ENCODE measurements at places on chromosomes 3 and 15. TPM values are rescaled to one million over a fixed set of nuclear protein-coding genes. Genes with fewer than 3 reads are reported as not detected.
A peak's percentile ranks its signal among the peaks of the same experiment; 100 is the strongest.

DNA sequence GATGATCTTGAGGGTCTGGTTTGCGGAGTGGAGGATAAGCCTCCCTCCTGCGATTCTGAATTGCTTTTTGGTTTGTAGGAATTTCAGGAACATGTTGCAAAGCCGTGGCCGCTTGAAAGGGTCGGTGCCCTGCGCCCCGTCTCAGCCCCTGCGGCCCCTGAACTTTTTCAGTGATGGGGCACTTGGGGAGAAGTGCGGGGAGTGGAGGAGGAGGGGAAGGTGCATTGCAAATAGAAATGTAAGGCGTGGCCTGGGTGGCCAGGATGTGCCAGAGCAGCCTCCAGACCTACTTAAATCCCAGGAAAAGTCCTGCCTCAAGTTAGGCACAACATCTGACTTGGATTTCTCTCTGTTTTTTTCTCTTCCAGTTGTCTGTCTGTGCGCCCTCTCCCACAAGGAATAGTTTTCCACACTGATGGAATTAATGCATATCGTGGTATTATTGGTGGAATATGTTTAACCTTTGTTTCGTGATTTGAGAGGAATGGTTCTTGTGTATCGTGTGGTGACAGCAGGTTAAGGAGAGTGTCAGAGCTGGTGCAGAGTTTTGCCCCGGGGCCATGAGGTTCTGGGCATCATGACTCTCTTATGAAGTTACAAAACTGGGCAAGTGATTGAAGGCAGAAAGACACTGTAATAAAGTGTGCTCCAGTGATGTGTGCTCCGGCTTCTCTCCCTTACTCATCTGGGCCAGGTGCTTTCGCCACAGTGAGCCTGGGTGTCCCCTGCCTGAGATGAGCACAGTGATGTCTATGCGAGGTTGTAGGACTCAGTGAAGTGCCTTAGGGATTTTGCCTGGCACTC lies 153.8 kb downstream of the PGPEP1L start:
- DNase-seq: no peak

The THBS1 gene
- 46.5 TPM for polyA plus RNA-seq

- DNase-seq: no peak
These were observed 145.7 kb upstream of the CTDSPL start for GRCh38 chr3:37715976-37716375.

DNA sequence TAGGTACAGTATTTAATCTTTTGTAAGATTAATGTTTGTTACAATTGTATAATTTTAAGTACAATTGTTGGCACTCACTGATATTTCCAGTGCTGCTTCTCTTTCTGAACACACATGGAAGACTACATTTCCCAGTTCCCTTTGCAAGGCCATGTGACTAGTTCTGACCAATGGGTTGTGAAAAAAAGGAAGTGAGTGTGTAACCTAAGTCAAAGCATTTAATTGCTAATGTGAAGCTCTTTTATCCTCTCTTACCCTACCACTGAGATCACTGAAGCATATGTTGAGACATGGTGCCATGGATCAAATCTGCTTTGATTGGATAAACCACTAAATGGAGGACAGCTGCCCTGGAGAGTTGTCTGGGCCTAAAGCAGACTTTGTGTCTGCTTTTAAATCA lies 83.9 kb upstream of the PLXND1 start:
- DNase-seq: peak; percentile 26

DNA sequence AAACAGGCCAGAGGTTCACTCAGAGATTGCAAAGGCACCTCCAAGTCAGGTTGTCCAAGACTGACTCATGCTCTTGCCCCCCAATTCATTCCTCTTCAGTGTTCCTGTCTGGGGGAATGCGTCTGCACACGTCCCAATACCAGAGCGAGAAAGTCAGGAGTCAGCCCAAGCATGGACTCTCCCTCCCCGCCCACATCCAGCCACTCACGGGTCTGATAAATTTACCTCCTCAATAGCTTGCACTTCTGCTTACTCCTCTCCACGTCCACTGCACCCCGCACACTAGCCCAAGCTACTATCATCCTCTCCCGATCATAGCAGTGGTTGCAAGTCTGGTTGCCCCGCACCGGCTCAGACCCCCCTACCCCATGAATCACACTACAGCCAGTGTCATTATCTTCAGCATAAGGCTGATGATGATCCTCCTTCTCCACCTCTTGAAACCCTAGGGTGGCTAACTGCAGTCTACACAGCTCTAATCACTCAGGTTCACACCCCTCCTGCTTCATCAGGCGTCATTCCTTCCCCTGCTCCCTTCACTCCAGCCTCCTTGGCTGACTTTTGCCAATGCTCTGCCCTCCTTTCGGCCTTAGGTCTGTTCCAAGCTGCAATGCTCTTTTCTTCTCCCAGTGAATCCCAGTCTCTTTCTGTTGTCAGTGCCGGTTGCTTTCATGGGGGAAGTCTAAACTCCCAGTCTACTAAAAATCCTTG lies 27.6 kb upstream of the MYO1E start:
- no peak for DNase-seq

- no peak for DNase-seq
These were observed 2.0 kb downstream of the DCUN1D1 start for GRCh38 chr3:182978387-182978786.

The GADL1 gene
- polyA plus RNA-seq: 28.7 TPM

DNA sequence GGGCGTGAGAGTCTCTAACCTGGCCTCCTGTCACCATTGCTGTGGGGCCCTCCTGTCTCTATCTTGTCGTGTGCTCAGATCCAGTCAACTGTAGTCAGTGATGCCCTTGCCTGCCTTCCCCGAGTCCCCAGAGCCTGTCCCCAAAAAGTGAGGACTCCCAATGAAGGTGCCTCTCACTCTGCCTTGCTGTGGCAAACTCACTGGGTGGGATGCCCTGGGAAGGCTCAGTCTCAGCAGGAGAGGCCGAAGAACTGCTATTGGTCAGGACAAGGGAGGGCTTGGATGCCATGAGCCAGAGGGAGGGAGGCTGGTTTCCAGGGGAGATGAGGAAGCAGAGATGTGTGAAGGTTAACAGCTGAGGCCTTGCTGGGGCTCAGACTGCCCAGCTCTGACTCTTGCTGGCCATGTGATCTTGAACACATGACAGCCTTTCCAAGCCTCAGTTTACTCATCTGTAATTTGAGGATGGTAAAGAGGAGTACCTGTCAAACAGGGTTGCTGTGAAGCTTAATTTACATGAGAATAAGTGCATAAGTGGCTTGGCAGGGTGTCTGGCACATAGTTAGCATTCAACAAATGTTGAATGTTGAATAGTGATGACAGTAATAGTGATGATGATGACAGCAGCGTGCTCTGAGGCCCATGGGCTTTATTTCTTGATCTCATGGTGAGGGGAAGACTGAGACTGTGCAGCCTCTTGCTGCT lies 8.2 kb downstream of the KY start:
- no peak for DNase-seq

GRCh38 chr15:78206326-78207109 lies 27.8 kb downstream of the ACSBG1 start:
- DNase-seq: no peak

- no peak for DNase-seq
These were observed 18.6 kb upstream of the AADAC start for GRCh38 chr3:151795276-151795675.

DNA sequence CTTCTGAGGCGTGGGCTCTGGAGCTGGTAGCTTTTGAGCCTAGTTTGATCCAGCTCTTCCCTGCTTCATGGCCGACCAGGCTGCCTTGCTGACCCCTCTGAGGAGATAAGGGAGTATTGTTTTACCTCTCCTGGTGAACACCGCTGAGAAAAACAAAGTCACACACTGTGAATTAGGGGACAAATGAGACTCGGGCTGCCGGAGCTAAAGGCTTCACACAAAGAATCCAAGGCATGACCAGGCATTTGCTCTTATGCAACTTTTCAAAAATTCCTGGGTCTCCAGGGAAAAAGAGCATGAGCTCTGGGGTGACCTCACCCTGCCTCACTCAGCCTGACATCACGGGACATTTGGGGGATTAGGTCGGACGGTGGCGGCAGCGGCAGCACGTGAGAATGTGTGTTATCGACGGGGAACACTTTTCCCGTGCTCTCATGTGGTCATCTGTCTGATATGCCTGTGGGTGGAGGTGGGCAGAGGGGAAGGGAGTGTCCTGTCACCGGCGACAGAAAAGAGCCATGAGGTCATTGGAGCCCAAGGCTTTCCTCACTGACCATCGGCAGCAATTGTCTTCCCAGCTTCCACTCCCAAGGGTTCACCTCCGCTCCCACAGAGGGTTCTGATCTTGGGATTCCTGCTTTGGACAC lies 61.0 kb downstream of the TMEM44 start:
- no peak for DNase-seq

- no peak for DNase-seq
These were observed 493.7 kb upstream of the GOLIM4 start for GRCh38 chr3:168589376-168589775.

DNA sequence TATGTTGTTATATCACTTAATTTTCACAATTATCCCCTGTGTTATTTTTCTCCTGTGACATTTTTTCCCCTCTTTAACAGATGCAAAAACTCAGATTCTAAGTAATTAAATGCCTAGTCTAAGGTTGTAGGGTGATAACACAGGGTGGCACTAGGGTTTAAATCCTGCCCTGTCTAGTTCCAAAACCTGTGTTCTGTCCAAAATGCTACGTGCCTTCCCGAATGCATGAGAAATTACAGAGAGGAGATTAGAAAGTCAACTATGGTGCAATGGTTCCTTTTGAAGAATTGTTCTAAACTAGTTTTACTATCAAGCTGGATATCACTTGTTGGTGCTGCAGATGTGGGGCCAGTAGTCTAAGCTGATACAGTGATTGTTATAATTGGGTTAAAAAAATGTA lies 108.0 kb downstream of the DIPK2A start:
- DNase-seq: no peak

DNA sequence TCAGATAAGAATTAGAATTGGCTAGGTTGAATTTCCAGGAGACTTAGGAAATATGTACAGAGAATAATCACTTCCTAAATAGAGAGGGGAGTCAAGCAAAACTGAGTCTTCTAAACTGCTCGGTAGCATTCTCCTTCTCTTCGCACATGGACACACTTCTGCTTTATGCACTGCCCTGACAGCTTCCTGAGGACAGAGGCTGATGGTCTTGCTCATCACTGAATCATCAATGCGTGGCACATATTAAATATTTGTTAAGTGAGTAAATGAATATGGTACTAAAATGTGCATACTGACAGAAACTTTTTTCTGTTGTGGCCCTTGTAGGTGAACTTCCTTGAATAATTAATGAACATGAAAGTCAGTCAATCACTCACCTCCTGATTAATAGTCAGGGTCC lies 315.5 kb downstream of the FHIT start:
- DNase-seq: no peak

- no peak for DNase-seq
These were observed 515.3 kb downstream of the EPHB1 start for GRCh38 chr3:135310317-135310716.

DNA sequence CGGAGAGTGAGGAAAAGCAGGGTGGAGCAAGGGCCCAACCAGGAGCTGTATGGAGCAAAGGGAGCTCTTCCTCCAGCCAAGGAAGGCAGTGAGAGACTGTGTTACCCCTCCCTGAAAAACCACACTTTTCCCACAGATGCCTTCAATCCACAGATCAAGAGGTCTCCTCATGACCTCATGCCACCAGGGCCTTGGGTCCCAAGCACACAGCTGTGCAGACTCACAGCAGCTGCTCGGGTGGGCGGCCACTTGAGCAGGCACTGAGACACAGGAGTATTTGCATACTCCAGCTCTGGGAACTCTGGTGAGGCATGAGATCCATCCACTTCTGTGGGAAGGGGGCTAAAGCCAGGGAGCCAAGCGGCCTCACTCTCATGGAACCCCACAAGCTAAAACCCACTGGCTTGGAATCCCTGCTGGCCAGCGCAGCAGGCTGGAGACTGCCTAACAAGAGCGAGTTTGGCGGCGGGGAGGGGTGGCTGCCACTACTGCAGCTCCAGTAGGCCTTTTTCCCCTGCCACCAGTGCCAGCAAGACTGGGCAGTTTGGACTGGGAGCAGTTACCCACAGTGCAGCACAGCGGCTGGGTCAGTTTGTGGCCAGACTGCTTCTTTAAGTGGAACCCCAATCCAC lies 880.6 kb upstream of the ARPP21 start:
- no peak for DNase-seq

GRCh38 chr3:44348993-44349392 lies 10.4 kb downstream of the TCAIM start:
- DNase-seq: no peak

DNA sequence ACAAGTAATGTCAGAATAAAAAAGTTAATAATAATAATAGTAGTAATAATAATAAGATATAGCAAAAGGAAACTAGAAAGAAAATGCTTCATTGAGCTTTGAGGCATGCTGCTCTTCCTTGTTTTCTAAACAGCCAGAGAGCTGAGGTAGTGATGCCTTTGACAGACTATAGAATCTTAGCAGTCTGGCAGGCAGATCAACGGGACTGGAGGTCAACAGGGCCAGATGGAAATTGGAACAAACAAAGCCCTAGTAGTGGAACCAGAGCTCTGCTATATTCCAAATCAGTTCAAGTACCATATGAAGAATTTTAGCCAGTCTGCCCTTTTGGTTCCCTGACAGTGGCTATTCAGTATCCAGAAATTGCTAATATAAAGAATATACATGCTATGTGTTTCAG lies 278.6 kb downstream of the NLGN1 start:
- DNase-seq: no peak

GRCh38 chr15:36885771-36886170 lies 214.6 kb downstream of the MEIS2 start:
- no peak for DNase-seq

GRCh38 chr3:10753964-10754363 lies 62.1 kb upstream of the SLC6A11 start:
- DNase-seq: no peak

DNA sequence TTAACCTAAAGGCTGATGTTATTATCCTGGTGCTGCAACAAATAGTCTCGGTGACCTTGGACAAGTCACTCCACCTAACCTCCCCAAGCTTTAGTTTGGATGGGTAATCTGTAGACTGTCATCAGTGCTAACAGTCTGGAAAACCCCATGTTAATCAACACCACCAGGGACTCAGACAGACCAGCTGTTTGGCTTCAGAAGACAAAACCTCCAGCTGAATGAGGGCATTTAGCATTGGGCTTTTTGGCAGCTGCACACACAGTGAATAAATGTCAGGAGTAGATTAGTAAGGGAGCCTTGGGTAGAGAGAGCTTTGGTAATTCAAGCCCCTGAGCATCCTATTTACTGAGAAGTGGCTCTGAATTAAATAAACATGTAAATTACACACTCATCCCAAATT lies 24.9 kb upstream of the C3orf80 start:
- DNase-seq: no peak

- no peak for DNase-seq
These were observed 69.6 kb downstream of the ASB7 start for GRCh38 chr15:100671858-100672543.

The FBXW12 gene
- 0.15 TPM for polyA plus RNA-seq

The PLSCR2 gene
- polyA plus RNA-seq: not detected

The SSUH2 gene
- polyA plus RNA-seq: 3.5 TPM

GRCh38 chr15:37339437-37339836 lies 239.1 kb upstream of the MEIS2 start:
- no peak for DNase-seq

The PLAAT1 gene
- polyA plus RNA-seq: 24.4 TPM

- no peak for DNase-seq
These were observed 6.1 kb downstream of the SECISBP2L start for GRCh38 chr15:49040151-49040550.

DNA sequence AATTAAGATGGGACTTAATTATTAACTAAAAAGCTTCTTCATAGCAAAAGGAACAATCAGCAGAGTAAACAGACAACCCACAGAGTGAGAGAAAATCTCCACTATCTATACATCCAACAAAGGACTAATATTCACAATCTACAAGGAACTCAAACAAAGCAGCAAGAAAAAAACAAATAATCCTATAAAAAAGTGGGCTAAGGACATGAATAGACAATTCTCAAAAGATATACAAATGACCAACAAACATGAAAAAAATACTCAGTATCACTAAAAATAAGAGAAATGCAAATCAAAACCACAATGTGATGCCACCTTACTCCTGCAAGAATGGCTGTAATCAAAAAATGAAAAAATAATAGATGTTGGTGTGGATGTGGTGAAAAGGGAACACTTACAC lies 103.3 kb downstream of the TBL1XR1 start:
- no peak for DNase-seq

All from forelimb muscle (tissue), 1 donor.